ENCODE measurements at places on chromosomes 3 and 15.

- no peak for DNase-seq
Observed at GRCh38 chr15:41809121-41809520, 18.8 kb upstream of the JMJD7 start.

GRCh38 chr3:114496466-114496865 lies 202.6 kb downstream of the TIGIT start:
- no peak for DNase-seq

DNA sequence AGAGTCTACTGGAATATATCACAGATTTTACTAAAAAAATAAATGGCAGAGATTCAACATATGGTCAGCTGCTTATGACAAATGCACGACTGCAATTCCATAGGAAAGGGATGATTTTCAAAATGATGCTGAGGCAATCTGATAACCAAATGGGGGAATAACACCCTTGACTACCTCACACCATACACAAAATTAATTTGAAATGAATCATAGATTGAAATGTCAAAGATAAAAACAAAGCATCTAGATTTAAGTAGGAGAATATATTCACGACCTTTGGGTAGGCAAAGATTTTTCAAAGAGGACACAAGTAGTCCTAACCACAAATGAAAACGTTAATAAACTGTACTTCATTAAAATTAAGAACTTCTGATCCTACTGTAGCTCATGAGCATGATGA lies 11.2 kb downstream of the SENP7 start:
- DNase-seq: no peak

- no peak for DNase-seq
Observed at GRCh38 chr15:67135494-67135893, 70.1 kb downstream of the SMAD3 start.

GRCh38 chr3:177357352-177358090 lies 160.2 kb upstream of the TBL1XR1 start:
- no peak for DNase-seq

- DNase-seq: no peak
Observed at GRCh38 chr3:34312684-34313083, 514.3 kb downstream of the PDCD6IP start.

DNA sequence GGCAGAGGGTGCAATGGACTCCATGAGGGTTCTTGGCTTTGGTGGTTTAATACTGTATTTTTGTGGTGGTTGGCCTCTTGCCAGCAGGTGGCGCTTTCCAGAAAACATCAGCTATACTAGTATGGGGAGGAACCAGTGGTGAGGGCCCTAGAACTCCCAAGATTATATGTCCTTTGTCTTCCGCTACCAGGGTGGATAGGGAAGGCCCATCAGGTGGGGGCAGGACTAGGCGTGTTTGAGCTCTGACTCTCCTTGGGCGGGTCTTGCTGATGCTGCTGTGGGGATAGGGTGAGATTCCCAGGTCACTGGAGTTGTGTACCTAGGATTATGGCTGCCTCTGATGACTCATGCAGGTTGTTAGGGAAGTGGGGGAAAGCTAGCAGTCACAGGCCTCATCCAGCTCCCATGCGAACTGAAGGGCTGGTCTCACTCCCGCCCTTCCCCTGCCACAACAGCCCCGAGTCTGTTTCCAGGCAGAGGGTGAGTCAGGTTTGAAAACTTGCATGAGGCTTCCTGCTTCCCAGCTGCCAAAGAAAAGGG lies 357.7 kb downstream of the OTOL1 start:
- no peak for DNase-seq

DNA sequence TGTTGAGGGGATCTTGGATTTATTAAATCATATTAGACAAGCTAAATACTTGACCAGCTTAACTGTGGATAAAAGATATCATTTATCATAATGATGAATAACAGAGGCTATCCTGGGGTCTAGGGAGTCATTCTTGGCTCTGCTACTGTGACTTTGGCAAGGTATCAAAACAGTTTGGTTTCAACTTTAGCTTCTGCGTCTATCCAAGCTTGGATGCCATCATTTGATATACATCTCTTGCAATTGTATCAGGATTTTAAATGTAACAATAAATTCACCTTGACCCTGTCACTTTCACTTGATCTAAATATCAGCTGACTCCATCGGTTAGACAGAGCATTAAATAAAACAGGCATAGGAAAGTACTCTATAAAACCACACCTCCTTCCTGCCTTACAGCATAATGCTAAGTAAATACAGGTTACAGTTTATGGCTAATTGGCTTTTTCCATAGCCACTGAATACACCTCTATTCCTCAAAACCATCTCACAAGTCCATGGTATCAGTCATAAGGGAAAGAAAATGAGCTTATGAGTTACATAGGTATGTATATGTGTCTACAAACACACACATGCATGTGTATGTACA lies 262.9 kb downstream of the CTNNB1 start:
- DNase-seq: no peak

DNA sequence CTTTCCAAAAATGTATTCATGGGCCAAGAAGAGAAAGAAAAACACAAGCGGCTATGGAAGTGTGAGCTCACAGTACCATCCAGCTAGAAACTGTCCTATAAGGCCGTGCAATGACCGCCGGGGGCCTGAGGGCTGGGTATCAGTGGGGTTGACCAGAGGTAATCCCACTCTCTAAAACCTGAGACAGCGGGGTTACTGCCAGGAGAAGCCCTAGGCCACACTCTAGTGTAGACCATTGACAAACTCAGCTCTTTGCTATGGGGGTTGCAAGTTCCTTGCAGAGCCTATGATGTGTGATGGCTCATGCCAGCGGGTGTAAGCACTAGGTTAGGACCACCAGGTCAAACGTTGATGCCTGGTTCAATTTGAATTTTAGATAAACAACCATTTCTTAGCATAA lies 25.9 kb upstream of the SLCO2A1 start:
- DNase-seq: no peak

- DNase-seq: no peak
Observed at GRCh38 chr15:70259640-70260508, 162.2 kb upstream of the TLE3 start.
